MV-4-11 (cell line): ENCODE measurements at places on chromosomes 5 and 9.

DNA sequence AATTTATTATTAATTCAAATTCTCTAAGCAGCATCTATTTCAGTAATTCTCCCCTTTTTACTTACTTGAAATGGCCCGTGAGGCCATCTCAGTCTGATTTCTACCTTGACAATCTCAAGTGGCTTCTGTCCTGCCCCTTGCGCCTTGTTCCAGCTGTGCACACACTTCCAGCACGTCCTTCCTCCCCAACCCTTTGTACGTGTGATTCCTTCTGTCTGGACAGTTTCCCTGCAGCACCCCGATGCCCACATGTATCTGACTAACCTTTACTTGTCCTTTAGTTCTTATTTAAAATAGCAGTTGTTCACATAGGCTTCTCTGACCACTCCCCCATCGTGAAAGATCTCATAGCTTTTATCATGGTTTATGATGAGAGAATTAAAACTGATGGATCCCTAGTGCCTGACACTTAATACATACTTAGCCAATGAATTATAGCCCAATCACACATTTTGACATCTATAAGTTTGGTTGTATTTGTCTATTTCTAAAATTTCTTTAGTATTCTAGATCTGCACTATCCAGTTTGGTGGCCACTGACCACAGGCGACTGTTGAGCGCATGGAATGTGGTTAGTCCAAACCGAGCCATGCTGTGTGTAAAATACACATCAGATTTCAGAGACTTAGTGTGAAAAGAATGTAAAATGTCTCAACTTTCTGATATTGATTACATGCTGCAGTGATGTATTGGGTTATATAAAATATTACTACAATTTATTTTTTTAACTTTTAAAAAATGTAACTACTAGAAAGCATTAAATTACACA, 14.3 kb downstream of the ZBTB34 start:
- DNase-seq: peak; percentile 30

GRCh38 chr9:123453831-123454321, 97.9 kb downstream of the CRB2 start:
- no peak for DNase-seq

DNA sequence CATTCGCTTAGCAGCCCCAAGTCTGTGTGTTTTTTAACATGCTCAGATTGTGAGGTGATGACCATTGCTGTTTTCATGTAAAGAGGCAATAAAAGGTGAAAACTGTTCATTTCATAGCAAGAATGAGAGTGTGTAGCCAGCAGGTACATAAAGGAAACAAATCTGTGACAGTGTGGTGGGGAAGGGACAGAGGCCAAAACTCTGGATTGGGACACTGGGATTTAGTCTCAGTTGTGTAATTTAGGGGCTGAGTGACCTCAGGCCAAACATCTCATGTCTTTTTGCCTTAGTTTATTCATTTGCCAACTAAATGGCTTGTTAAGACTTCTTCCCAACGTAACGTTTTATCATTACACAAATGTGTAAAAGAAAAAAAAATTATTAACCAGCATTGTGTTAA, 47.0 kb downstream of the KCNN2 start:
- no peak for DNase-seq

GRCh38 chr5:34485768-34486030, 170.4 kb upstream of the RAI14 start:
- DNase-seq: no peak

GRCh38 chr5:179801304-179802206, 5.1 kb downstream of the MGAT4B start:
- DNase-seq: peak; percentile 42

DNA sequence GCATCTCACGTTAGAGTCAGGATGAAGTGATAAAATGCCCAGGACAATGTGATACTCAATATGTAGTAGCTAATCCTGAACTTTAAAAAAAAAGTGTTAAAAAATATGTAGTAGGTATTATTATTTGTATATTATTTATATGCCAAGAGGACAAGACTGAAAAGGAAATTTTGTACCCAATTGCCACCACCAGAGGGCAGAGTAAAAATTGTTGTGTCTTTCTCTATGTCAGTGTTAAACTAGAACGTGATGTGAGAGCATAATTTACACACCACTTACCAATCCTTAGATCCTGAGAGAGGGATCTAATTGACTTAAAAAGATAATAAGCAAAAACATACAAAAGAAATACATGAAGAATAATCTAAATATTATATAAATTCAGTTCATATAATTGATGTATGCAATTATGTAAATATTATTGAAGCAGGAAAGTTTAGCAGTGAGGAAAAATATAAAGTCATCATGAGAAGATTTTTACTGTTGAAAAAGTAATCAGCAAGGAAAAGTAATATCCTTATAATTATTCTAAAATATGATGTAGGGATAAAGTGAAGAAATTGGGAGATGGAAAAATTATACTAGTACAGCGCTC, 288.9 kb downstream of the RAB3C start:
- DNase-seq: peak; percentile 4

DNA sequence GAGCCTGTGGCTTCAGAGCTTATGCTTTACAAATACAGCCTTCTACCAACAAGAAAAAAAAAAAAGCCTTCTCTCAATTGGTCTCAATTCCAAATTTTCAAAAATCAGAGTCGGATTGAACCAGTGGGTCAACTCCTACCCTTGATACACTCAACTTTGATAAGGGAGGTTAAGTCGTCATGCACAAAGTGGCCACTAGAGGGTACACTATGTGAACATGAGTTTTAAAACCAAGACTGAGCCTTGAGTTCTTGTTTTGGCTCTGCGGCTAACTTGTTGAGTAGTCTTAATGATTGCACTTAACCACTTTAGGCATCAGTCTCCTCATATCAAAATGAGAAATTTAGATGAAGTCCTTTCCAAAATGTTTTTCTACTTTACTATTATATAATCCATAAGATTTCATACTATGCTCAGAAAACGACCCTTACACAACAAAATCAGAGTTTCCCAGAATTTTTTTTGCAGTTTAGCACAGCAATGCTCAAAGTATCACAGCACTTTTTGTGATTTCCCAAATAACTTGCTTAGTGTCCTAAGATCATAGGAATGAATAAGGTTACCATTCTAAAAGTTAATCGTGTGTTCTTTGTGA, 92.9 kb upstream of the MTAP start:
- peak; percentile 54 for DNase-seq

- DNase-seq: peak; percentile 19
Measured at GRCh38 chr9:82168585-82168984, 180.0 kb downstream of the SPATA31D1 start.

DNA sequence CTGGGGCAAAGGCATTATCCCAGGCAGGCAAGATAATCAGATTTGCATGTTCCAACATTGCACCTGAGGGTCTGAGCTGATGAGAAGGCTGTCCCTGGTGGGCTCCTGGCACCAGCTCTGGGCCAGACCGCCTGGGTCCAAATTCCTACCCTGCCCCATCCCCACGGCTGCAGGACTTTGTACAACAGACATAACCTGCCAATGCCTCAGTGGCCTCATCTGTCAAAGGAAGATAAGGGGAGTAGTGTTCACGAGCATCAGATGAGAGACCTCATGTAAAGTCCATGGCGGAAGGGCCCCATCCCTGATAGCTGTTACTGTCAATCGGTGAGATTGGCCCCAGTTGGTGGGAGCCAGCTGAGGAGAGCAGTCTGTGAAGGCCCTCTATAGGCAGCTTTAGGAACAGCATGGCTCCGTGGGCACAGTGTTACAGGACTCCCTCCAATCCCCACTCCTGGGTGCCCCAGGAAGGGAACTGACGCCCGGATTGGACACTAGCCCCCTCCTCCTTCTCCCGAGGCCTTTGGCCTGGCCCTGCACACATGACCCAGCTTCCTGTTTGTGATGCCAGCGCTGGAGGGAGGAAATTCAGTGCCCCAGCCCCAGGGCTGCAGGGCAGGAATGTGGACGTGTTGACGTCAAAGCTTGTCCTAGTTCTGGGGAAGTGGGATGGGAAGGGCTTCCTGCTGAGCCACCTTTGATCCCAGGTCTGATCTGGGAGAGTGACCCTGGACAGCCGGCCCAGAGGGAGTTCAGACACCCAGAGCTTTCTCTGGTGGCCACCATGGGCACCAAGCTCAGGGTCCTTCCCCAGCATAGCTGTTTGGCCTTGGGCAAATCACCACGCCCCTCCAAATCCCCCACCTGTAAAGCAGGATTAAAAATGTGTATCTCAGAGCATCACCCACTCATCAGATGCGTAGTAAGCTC, 56.2 kb downstream of the DUSP1 start:
- DNase-seq: peak; percentile 55

- DNase-seq: peak; percentile 89
Measured at GRCh38 chr9:76591256-76591950, 132.4 kb downstream of the GCNT1 start.

DNA sequence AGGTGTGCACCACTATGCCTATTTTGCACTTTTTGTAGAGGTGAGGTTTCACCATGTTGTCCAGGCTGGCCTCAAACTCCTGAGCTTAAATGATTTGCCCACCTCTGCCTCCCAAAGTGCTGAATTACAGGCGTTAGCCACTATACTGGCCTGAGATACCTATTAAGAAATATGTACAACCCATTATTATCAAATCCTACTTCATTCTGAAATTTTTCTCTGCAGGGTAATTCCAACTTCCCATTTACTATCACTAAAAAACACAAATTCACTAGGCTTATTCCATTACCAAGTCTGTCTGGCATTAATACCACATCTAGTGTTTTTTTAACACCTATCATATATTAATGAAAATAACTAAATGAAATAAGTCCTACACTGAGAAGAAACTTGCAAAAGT, 18.2 kb downstream of the PPP2CA start:
- no peak for DNase-seq

GRCh38 chr5:18395126-18396110, 761.2 kb downstream of the TAF11L14 start:
- DNase-seq: no peak

GRCh38 chr5:67774267-67774552, 441.3 kb upstream of the PIK3R1 start:
- DNase-seq: peak; percentile 33

DNA sequence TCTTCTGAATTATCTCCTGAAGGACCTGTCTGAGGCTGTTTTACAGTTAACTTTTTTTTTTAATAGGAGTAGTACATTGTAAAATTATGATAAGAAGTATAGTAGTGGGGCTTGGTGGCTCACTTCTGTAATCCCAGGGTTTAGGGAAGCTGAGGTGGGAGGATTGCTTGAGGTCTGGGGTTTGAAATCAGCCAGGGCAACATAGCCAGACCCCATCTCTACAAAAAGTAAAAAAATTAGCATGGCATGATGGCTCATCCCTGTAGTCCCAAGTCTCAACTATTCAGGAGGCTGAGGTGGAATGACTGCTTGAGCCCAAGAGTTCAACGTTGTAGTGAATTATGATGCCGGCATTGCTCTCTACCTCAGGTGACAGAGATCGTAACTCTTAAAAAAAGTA, 7.0 kb downstream of the IPO11 start:
- no peak for DNase-seq

- no peak for DNase-seq
Measured at GRCh38 chr9:134010310-134011173, 14.7 kb upstream of the BRD3OS start.
